RCC 7860 (cell line): ENCODE measurements at places on chromosomes 3 and 15.

DNA sequence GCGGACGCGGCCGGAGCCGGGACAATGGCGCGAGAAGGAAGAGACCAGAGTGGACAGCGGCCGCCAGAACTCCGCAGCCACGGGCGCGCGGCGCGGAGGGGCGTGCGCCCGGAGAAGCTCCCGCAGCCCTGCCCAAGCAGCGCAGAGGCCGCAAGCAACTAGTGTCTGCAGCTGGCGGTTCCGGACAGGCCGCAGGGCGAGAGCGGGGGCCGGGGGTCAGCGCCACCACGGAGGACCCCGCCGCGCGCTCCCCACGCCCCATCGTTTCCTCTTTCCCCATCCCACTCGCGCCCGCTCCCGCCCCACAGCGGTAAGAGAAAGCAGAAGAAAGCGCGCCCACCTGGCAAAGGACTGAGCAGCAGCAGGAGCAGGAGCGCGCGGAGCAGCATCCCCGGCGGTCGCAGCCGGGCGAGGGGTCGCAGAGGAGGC is 440 bp downstream of the PRTG start:
- DNase-seq, result no peak

- no peak for DNase-seq
Observed at GRCh38 chr3:131619821-131620220, 117.0 kb upstream of the MRPL3 start.

DNA sequence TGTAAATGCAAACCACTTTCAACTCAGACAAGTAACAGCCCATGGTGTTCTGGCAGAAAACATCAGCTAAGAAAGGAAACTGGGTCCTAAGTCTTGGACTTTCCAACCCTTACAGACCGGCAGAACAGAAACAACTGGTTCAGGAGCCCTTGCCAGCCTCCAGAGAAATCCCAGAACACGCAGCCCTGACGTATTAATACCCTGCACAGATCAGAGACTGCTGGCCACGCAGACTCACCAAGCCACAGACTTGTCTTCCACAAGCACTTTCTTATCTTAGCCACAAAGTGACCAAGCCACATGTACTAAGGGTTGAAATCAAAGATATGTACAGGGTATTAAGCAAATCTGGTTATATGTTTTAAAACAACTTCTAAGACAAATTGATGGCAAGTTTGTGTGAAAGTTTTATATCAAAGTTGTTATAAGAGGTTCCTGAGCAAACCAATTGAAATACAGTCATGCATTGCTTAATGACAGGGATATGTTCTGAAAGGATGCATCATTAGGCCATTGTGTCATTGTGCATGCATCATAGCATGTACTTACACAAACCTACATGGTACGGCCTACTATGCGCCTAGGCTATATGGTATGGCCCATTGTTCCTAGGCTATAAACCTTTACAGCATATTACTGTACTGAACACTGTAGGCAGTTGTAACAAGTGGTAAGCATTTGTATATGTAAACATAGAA is 36.8 kb downstream of the BTD start:
- DNase-seq, result no peak

DNA sequence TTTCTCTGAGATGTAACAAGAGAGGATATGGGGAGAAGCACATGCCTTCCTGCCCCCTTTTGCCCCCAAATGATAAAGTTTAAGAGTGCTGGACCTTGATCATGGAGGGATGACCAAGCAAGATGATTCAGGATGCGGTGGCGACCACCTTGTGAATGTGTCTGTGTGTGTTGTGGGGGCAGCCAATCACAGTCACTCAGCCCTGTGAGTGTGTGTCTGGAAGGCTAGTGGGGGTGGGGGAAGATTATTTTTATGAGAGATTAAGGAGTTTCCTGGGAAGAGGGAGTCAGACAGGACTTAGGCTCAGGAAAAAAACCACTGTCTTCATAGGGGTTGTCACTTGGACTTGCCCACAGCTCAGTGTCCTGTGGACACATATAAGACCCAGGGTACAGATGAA is 57.8 kb upstream of the KY start:
- peak; percentile 95 for DNase-seq

GRCh38 chr15:65328506-65329287 is 24.2 kb downstream of the RNU5B-1 start:
- no peak for DNase-seq

DNA sequence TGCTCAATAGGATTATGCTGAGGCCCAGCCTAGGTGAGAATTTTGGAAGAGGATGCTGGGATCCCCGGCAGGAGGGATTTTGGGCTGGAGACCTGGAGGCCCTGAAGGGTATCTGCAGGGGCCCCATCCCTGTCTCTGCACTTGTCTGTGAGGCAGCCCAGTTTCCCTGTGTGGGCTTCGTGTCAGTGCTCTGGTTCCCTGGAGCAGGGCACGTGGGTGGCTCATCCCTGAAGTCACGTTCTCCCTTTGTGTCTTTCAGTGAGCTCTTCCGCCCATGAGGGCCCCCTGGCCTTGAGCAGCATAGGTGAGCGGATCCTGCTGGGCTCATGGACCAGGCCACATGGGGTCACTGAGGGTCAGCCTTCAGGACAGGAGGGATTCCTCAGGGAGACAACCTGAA is 217.9 kb downstream of the SNRPN start:
- DNase-seq, result no peak

DNA sequence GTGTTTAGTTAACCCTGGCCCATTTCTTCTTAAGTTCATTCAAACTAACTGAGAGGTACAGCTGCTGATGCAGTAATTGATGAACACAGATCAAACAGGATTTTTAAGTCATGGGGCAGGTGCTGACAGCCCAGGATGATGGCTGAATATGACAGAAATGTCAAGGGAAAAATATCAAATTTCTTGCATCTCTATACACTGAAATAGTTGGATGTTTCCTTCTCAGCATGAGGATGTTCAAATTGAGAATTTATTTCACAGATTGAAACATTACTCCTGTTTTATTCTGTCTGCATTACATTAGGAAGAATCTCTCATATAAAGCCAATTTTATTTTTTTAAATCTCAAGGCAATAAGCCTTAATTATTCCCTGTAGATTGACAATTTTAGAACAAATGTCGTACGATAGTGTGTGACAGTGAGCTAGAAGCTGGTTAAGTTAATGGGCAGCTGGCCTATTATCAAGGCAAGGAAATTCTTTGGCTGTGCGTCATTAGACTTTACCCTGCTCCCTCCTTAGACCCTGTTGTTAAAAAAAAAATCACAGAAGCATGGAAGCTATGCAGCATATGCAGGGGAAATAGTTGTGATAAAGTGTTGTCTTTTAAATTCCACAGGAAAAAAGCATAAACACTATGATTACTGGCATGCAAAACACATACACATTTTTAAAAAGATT is 183.8 kb upstream of the KCNMB2 start:
- peak; percentile 74 for DNase-seq

DNA sequence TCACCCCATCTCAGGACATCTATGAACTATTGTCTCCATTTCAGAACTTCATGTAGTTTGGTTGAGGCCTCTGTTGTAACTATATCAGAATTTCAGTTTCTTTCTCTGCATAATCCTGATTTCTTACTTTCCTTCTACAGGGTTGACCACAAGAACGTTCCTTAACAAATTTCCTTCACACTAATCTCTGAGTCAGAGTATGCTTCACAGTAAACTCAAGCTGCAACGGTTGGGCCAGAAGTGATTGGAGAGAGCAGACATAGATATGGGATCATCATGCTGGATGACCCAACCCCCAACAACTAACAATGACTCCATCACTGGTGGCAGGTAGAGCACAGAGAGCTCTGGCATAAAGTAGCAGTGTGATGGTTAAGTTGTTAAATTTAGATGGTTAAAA is 128.8 kb upstream of the OSTN start:
- peak; percentile 96 for DNase-seq

DNA sequence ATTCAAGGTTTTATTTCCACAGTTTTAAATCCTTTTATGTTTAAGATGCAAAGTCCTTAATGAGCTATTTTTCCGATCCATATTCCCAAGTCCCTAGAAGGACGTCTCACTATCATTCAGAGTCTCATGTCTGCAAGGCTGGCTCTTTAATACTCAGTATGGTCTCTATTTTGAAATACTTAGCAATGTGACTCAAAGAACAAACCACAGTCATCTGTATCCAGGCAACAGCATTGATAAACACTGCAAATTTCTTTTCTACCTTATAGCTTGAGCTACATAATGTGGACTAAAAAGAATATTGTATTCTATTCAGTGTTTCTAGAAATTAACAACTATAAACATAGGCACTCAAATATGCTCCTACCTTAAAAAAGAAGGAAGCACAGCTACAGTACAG is 588.3 kb upstream of the NAALADL2 start:
- DNase-seq, result no peak

DNA sequence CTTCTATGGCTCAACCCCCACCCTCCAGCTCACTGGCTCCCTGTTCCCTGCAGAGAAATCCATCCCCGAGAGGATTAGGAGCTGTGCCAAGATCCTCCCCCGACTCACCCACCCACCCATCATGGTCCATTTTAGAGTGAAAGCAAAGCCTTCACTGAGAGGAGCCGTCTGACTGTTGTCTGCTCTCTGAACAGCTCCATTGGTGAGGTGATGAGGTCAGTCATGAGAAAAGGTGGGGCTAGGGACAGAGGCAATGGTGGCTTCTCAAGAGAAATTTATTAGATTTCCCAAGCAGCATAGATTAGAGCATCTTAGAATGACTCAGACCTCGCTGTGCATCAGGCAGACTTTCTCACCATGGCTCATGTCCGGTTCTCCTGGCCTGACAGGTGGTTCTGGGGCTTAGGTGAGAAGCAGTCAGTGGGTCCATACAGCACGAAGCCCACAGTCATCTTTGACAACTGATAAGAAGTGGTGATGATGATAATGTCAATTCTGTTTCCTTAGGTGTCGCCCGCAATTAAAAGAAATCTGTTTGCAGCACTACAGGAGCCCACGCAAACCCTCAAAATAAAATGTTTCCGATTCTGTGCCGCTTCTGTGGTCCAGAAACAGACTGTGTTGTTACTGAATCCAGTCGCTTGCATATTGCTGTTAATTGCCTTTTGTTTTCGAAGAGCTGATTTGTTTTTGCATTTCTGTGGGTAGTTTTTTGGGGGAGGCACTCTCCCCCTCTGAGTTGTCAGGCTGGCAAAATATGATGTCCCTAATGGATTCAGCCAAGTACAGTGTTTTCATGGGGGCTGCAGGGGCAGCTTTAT is 24.8 kb upstream of the RHO start:
- no peak for DNase-seq

DNA sequence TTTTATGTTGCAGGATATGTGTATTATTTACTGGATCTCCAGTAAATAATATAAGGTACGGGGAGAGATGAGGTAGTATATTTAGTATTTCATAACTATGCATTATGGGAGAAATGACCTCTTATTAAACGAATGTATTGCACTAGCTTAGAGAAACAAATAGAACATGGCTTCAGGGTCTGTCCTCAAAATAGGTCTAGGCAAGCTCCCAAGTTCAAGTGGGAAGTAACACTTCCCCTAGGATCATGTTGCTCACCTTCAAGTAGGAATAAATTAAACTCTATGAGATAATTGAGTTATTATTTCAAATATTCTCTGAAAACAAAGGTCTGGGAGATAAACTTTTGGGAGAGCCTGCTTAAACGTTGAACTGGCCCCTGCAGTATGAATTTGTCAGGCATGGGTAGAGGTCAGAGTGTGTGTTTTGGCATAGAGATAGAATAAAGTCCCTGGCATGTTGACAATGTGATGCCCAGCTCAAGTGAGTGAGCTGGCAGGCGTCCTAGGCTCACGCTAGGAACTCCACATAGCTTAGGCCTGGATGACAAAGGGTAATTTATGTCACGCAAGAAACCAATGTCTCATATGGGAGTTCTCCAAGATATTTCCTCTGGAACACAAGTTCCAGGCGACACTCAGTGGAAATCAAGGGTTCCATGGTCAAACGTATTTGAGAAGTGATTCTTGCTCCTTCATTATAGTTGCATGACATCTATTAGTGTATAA is 236.8 kb downstream of the CACNA2D3 start:
- DNase-seq, result no peak

DNA sequence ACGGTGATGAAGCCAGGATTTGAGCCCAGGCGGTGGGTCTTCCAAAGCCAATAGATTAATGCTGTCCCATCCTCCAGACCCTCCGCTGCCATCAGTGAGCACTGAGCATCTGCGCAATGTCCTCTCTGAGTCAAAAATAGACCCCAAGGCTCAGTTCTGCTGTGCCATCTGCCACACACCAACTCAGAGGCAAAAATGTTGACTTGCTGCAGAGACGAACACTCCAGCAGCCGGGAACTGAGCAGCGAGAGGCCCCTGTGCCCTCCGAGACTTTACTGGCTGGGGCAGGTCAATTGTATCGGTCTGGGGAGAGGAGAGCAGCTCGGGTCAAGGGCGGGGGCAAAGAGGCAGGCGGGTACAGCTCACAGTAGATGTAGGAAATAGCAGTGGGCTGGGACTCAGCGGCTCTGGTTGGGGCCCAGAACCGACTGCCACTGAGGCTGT is 41.5 kb upstream of the ATP2B2 start:
- no peak for DNase-seq

DNA sequence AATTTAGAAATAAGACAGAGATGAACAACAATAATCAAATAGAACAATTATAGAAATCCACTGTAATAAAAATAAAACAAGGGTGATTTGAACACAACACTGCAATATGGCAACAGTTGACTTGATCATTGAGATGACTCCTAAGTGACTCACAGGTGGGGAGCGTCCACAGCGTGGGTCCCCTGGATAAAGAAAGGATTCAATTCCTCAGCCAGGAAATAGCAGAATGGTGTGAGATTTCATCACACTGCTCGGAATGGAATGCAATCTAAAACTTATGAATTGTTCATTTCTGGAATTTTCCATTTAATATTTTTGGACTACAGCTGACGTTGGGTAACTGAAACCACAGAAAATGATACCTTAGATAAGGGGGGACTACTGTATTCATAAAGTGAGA is 82.0 kb downstream of the CNTN3 start:
- no peak for DNase-seq

- no peak for DNase-seq
Observed at GRCh38 chr3:127888156-127888555, 26.9 kb upstream of the KBTBD12 start.
